ENCODE measurements at places on chromosomes 16 and 17.

- DNase-seq, result no peak
Observed at GRCh38 chr17:35476283-35476820, 27.8 kb upstream of the SLFN13 start.

- DNase-seq, result no peak
Observed at GRCh38 chr16:48318630-48319029, 66.6 kb downstream of the SIAH1 start.

GRCh38 chr17:41970901-41971331, 4.3 kb downstream of the CNP start:
- no peak for DNase-seq

- no peak for DNase-seq
Observed at GRCh38 chr17:72872396-72872795, 220.1 kb downstream of the SLC39A11 start.

DNA sequence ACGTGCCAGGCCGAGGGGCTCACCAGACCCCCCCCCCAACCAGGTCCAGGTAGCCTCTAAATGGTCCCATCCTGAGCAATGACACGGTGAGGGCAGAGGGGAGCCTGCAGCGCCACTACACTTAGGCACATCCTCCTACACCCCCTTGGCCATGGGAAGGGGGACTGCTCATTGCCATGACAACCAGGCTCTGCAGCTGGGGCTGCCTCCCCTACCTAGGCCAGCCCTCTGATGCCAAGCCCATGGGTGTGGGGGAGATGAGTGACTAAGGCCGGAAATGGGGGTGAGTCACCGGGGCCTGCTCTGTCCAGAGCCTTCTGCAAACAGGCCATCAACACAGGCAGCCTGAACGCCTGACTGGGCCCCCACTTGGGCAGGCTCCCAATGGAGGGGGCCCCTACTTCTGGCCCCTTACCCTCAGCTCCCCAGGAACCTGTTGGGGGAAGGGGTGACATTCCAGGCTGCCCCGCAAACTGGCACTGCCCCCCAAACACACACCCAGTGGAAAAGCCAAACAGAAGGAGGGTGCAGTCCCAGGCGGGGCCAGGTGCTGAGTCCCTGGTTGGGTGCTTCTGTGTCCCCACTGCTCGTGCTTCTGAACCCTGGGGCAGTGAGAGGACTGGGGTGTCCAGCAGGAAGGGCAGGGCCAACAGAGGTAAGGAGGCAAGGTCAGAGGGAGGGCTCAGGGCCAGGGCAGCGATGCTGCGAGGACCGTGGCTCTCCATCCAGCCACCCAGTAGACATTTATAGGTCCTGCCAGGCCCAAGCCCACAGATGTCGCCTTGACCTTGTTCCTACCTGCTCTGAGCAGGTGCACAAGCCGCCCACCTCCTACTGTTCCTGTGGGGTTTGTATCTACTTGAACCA, 8.2 kb downstream of the PLCD3 start:
- DNase-seq, result no peak

DNA sequence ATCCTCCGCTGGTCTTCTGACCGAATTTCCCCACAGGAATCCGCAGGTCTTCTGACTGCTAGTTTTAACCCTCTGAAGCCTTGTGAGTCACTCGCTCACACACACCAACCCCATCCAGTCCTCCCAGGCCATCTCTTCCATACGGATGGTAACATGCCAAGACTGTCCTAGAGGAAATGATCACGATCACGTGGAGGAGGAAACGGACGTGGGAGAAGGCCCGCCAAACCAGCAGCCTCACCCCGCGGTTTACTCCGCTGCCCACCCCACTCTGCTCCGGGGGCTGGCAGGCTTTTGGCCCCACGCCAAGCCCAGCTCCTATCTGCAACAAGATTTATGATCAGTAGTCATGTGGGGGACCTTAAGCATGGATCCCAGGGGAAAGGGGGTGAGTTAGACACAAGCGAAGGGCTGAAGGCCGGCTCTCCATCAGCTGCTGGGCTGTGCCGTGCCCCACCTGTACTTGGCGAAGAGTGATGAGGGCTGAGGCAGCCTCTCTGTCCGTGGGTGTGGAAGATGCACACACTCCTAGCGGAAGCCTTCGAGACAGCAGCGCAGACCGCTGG, 1.5 kb upstream of the FAAP100 start:
- DNase-seq, result no peak

DNA sequence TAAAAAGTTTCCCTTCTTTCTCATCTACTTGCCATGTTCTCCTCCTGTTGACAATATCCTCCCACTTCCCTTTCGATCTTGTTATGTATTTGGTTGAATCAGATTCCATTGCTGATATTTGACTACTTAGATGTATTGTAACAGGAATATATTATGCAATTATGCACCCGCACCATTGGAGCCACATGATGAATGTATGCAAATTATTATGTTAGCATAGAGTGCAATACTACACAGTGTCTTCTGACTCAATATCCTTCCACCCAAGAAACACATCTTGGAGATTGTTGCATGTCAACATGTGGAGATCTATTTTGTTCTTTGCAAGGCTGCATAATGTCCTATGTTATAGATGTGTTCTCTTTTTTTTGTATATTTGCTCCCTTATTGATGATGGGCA, 219.2 kb upstream of the RBFOX1 start:
- no peak for DNase-seq

DNA sequence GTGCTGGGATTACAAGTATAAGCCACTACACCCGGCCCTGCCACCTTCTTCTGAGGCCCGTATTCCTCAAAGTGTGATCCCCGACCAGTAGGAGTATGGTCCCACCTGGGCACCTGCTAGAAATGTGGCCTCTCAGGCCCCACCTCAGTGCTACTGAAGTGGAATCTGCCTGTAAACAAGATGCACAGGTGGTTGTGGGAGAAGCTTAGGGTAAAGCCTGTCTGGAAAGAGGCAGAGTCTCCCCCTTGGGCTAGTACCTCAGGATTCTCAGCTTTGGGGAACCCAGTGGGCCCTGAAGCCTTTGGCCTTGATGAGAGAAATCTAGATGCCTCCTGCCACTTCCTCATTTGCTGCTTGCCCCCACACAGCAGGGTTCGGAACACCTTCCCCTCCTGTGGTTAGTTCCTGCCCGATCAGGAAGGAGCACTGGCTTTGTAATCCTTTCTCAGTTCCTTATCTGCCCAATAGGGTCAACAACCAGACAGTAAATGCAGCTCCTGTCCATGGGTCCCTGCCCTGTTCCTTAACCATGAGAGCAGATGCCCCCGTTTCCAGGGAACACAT, 25.2 kb downstream of the TK2 start:
- no peak for DNase-seq

DNA sequence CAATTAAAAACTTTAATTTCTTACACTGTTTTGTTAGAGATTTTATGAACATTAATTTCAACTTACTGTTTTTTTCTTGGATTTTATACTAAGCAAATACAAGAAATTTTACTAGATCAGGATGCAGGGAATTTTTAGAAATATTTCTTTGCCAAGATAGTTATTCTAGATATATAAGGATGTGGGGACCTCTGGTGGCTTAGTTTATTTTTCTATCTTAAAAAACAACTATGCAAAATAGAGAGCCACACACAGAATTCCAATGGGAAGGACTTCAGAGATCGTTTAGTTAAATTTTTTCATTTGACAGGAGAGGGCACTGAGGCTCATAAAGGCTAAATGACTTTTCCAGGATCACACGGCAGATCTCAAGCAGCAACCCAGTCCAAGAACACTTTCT, 23.0 kb upstream of the CAPNS2 start:
- peak; percentile 6 for DNase-seq

DNA sequence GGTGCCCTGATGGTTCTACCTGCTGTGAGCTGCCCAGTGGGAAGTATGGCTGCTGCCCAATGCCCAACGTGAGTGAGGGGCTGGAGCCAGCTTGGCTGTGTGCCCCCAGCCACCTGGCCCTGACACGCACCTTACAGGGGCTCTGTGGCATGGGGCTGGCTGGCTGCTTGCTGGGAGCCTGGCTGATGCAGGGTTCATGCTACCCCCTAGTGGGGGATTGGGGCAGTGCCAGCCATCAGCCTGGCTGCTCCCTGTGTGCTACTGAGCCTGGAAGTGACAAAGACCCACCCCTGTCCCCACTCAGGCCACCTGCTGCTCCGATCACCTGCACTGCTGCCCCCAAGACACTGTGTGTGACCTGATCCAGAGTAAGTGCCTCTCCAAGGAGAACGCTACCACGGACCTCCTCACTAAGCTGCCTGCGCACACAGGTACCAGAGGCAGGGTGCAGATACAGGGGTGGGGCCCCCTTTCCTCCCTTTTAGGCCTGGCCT, 5.7 kb downstream of the GRN start:
- DNase-seq, result peak; percentile 80

- peak; percentile 50 for DNase-seq
Observed at GRCh38 chr17:59331929-59332748, 684 bp downstream of the YPEL2 start.

DNA sequence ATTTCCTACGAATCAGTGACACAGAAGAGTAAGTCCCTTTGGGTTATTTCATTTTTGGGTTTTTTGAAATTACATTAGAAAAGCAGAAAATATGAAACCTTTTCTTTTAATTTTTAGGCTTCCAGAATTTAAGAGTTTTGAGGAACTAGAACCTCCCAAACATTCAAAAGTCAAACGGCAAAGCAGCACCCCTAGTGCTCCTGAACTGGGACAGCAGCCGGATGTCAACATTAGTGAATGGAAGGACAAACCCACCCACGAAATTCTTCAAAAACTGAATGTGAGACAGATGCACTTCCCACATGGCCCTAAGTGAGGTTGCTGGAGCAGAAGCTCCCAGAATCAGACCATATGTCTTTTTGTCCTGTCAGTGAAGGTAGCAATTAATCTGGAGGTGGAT, 199.4 kb downstream of the PHKB start:
- DNase-seq, result no peak

DNA sequence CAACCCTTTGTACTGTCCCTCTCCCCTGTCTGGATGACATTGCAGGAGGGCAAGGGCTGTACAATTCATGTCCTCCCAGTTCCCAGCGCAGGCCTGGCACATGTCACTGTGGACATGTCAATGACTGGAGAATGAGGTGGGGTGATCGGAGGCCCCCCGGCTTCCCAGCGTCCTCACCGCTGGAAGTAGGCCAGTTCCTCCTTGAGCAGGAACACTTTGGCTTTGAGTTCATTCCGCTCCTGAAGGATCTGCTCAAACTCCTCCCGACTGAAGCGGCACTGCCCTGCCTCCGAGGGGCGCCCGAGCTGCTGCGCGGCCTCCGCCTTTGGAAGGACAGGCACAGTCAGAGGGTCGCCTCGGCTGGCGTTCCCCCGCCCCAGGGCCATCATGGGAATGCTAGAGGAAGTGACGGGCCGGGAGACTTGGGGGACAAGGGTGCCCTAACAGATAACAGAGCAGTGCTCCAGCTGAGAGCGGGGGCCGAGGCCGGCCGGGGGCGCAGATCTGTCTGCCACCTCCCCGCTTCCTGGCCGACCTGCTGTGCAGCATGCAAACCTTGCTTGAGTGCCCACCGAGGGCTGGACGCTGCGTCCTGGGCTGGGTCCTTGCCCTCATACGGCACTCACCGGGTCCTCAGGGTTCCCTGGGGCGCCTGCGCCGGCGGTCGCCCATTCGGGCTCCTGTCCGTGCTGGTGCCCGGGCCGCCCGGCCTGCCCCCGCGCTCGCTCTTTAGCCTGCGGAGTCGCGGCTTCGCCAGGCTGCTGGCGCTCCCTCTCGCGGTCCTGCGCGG, 1.3 kb downstream of the RILP start:
- DNase-seq, result no peak

DNA sequence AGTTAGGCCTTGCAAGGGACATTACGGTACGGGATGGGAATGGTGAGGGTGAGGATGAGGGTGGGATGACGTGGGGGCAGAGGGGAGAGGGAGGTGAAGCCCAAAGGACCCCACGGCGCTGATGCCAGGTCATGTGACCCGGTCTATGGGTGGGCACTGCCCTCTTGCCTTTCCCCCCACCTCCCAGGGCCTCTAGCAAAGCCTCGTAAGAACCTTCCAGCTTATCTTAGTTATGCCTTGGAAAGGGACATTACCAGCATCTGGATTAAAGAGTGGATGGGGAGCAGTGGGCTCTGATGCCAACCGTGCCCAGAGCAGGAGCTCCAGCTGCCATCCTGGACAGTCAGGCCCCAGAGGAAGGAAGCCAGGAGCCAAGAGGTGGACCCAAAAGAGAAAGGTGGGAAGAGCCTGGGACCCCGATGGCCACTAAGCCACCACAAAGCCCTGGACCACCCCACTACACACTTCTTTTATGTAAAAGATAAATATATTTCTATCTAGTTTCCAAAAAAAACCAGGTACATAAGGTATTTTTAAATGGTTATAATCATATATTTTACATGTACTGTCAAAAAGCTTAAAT, 40.9 kb downstream of the TK2 start:
- DNase-seq, result no peak

DNA sequence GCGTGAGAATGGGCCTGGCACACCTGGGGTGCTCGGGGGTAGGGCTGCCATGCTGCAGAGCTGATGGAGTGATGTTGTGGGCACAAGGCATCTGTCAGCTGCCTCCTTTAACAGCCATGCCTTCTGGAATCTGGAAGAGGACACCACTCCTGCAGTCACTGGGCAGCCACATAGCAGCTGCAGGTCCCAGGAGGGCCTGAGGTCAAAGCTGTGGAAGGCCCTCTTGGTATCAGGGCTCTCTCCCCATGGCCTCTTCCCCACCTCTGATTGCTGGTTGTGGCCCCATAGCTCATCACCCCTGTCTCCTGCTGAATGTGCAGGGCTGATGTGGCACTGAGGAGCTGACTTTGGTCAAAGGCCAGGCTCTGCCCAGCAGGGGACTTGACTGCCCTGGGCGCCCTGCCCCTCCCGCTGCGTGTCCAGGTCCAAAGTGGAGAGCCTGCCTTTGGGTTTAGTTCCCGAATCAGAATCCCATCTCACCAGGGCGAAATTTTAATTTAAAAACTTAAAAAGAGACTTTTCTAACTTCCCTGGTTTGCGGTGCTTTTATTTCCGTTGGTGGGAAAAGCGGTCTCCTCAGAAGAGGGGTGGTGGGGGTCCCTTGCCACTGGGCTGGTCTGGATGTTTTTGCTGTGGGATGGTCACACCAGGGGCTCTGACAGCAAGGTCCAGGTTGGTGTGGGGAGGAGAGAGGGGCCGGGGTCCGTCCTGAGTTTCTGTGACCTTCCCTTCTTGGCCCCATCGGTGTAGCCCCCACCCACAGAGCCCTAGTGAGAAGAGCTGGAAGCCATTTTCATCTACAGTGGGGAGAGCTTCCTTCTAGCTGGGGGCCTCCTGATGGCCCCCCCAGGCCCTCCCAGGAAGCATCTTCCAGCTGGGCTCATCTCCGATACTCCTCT, 5.9 kb downstream of the UBALD2 start:
- no peak for DNase-seq

DNA sequence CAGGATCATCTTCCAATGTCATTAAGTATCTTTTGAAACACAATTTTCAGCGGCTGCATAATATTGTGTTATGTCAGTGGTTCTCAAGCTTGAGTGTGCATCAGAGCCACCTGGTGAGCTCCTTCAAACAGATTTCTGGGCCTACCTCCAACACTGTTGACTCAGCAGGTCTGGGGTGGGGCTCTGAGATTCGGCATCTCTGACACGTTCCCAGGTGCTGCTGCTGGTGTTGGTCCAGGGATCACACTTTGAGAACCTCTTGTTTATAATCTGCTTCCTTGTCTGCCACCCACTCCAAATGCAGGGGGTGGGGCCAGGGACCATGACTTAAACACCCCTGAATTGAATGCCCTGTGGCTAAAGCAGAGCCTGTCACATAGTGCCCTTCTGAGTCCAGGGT, 73.8 kb upstream of the HNF1B start:
- no peak for DNase-seq

- peak; percentile 56 for DNase-seq
Observed at GRCh38 chr17:74245145-74245831, 28.7 kb upstream of the DNAI2 start.

All from frontal cortex (tissue), 4 donors.